ENCODE measurements at places on chromosomes 5 and 9.

DNA sequence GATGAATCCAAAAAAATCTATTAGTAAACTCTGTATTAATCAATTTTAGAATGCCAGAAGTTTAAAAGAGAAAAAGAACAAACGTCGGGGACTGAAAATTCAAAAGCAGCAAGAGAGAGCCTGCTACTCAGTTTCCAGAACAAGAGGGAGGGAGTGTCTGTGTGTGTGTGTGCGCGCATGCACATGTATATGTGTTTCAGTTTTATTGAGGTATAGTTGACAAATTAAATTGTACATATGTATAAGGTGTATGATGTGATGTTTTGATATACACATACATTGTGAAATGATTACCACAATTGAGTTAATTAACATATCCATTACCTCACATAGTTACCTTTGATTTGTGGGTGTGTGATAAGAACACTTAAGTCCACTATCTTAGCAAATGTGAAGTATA is 27.6 kb upstream of the GRAMD2B start:
- no peaks in the 10 kb centered on the region for H3K4me1 ChIP-seq
- no peak overlapping the region for H3K27ac ChIP-seq
- H3K27me3 ChIP-seq: no peaks in the 10 kb centered on the region
- no peak overlapping the region for H3K4me3 ChIP-seq
- H3K36me3 ChIP-seq: peaks cover 5% of the 10 kb centered on the region

GRCh38 chr5:73447530-73448462 is 781 bp downstream of the FOXD1 start:
- H3K4me3 ChIP-seq: peak overlapping the region; percentile 56
- H3K27me3 ChIP-seq: peaks cover 93% of the 10 kb centered on the region
- H3K27ac ChIP-seq: no peak overlapping the region
- H3K4me1 ChIP-seq: peaks cover 48% of the 10 kb centered on the region
- peak; percentile 66 for DNase-seq

DNA sequence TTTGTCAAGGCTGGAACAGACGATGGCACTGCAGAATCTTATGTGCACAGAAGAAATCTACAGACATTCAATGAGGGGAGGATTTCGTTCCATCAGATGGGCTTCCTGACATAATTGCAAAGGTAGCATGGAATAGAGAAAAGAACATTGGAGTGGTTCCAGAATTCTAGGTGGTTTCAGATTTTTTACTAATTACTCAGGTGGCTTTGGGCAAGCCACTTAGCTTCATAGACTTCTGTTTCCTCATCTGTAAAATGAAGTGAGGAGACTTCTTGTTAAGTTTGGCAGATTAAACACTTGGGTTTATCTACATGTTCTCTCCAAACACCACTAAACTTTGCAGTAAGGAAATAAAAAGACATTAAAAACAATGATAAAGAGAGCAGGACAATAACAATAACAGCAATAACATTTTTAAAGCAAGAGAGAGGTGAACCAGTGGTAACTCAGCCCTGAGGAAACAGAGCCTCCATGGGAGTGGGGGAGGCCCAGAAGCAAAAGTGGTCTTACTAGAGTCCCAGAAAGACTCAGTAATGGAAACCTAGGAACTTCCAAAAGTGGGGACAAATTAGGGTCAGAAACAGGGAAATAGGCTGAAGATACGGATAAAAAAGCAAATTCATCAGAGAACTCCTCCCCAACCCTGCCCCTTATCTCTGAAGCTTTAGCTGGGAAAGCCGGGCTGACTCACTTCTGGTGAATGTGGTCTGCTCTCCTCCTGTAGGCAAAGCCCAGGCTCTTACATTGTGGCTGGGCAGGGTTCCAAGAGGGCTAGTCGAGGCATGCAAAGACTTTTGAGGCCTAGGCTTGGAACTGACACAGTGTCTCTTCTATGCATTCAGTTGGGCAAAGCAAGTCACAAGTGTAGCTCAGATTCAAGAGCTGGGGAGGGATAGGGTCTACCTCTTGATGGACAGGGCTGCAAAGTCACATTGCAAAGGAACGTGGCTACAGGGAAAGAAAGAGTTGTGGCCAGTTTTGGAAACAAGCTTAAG is 11.8 kb upstream of the ACTBL2 start:
- H3K27ac ChIP-seq: no peak overlapping the region
- H3K4me3 ChIP-seq: no peak overlapping the region
- no peaks in the 10 kb centered on the region for H3K27me3 ChIP-seq
- no peak for DNase-seq
- H3K36me3 ChIP-seq: no peaks in the 10 kb centered on the region

DNA sequence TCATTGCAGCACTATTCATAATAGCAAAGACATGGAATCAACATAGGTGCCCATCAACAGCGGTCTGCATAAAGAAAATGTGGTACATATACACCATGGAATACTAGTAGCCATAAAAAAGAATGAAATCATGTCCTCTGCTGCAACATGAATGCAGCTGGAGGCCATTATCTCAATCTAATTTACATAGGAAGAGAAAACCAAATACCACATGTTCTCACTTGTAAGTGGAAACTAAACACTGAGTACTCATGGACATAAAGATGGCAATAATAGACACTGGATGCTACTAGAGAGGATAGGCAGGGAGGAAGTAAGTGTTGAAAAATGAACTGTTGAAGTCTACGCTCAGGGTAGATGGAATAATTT is 203.9 kb upstream of the CDH9 start:
- H3K27ac ChIP-seq: no peak overlapping the region
- H3K36me3 ChIP-seq: no peaks in the 10 kb centered on the region
- no peaks in the 10 kb centered on the region for H3K27me3 ChIP-seq
- no peak for DNase-seq

- H3K36me3 ChIP-seq: no peaks in the 10 kb centered on the region
- DNase-seq: no peak
- no peaks in the 10 kb centered on the region for H3K27me3 ChIP-seq
- no peak overlapping the region for H3K27ac ChIP-seq
Observed at GRCh38 chr5:148790545-148791333, 35.7 kb upstream of the ADRB2 start.

DNA sequence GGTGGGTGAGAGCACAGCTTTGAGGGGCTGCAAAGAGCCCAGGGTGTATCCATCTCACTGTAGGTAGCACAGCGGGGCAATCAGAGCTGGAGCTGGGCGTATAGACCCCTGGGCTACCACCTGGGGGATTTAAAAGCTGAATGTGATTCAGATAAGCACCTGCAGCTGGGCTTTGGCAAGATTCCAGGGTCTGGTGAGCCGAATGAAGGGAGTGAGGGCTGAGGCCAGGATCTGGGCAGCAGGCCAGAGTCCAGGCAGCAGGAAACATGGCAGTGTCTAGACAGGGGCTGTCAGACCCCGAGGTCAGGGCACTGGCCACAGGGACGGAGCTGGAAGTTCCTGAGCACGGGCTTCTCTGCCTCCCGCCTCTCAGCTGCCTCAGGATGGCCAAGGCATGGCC is 8.7 kb downstream of the ASS1 start:
- no peaks in the 10 kb centered on the region for H3K36me3 ChIP-seq
- no peak overlapping the region for H3K27ac ChIP-seq
- H3K4me3 ChIP-seq: no peak overlapping the region
- no peaks in the 10 kb centered on the region for H3K27me3 ChIP-seq
- DNase-seq: no peak
- H3K4me1 ChIP-seq: peaks cover 16% of the 10 kb centered on the region

DNA sequence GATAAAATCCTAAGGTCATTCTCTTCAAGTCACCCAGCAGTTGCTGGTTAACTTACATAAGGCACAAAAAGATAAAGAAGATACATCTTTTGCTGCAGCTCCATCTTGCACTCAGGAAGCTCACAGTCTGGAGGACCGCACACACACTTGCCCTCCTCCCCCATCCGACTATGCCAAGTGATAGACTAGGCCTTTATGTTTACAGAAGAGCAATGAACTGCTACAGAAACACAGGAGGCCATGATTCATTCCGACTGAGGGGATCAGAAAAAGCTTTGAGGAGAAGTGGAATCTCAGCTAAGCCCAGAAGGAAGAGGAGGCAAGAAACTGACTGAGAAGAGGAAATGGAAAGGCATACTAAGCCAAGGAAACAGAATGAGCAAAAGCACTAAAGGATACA is 17.4 kb downstream of the NRG2 start:
- H3K36me3 ChIP-seq: no peaks in the 10 kb centered on the region
- H3K27me3 ChIP-seq: peaks cover 25% of the 10 kb centered on the region
- DNase-seq: no peak
- no peaks in the 10 kb centered on the region for H3K4me1 ChIP-seq

- H3K27ac ChIP-seq: no peak overlapping the region
- DNase-seq: peak; percentile 14
- no peak overlapping the region for H3K4me3 ChIP-seq
- H3K36me3 ChIP-seq: no peaks in the 10 kb centered on the region
- peaks cover 13% of the 10 kb centered on the region for H3K4me1 ChIP-seq
Observed at GRCh38 chr5:144697847-144698262, 527.2 kb downstream of the KCTD16 start.

- peak; percentile 92 for DNase-seq
- no peaks in the 10 kb centered on the region for H3K36me3 ChIP-seq
- H3K27ac ChIP-seq: no peak overlapping the region
- peak overlapping the region; percentile 56 for H3K4me3 ChIP-seq
Observed at GRCh38 chr5:159106569-159107282, 7.0 kb upstream of the EBF1 start.

DNA sequence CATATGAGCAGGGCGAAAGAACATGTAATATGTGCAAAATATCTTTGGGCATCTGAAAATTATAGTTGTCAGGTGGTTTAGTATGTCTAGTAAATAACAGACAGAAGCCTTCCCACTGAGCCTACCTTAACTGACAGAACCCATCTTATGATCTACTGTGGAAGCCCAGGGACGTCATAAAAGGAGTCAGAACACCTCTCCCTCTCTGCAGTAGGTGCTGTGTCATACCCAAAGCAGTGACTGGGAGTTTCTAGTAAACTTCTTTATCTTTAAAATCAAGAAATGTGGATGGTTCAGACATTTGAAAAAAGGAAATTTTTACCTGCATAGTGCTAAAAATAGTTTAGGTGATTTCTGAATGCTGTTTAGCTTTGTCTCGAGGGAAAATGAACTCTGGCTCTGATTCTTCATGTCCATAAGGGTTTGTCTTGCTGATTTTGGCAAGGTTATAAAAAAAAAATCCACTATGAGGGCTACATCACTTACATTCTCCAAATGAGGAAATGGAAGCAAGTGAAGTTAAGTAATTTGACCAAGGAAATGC is 104.0 kb downstream of the NUDT12 start:
- no peaks in the 10 kb centered on the region for H3K4me1 ChIP-seq
- no peak overlapping the region for H3K4me3 ChIP-seq
- no peak overlapping the region for H3K27ac ChIP-seq
- no peaks in the 10 kb centered on the region for H3K36me3 ChIP-seq
- DNase-seq: no peak

GRCh38 chr5:66769030-66769733 is 173.0 kb downstream of the MAST4 start:
- H3K36me3 ChIP-seq: no peaks in the 10 kb centered on the region
- no peak for DNase-seq
- H3K27me3 ChIP-seq: no peaks in the 10 kb centered on the region
- H3K27ac ChIP-seq: no peak overlapping the region
- no peak overlapping the region for H3K4me3 ChIP-seq
- no peaks in the 10 kb centered on the region for H3K4me1 ChIP-seq

DNA sequence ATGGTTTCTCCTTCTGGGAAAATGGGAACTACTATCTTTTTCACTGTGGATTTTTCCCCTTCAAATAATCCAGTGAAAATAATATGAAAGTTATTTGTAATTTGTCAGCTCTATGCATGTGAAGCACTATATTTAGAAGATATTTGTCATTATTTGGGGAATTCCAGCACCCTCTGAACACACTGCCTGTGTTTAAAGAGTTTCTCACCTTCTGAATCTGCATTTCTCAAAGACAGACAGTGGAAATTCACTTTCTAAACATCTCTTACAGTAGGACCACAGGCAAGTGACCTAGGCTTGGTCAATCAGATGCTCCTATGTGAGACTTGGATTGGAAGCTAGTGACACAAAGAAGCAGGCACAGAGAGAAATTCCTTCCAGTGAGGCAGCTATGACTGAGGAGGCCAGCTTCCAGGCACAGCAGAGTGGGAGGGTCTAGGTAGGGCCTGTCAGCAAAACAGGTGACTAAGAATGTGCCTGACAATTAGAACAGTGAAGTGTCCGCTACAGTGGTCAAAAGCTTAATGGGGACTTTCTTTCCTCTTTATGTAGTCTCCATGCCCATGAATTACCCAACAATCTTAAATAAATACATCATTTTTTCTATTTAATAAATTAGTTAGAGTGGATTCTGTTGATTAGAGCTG is 167.2 kb downstream of the HMHB1 start:
- no peak overlapping the region for H3K27ac ChIP-seq
- H3K27me3 ChIP-seq: no peaks in the 10 kb centered on the region
- H3K4me3 ChIP-seq: no peak overlapping the region

- H3K27me3 ChIP-seq: no peaks in the 10 kb centered on the region
- no peaks in the 10 kb centered on the region for H3K4me1 ChIP-seq
- no peaks in the 10 kb centered on the region for H3K36me3 ChIP-seq
- no peak overlapping the region for H3K27ac ChIP-seq
Observed at GRCh38 chr9:129656795-129657390, 8.6 kb upstream of the PRRX2 start.

DNA sequence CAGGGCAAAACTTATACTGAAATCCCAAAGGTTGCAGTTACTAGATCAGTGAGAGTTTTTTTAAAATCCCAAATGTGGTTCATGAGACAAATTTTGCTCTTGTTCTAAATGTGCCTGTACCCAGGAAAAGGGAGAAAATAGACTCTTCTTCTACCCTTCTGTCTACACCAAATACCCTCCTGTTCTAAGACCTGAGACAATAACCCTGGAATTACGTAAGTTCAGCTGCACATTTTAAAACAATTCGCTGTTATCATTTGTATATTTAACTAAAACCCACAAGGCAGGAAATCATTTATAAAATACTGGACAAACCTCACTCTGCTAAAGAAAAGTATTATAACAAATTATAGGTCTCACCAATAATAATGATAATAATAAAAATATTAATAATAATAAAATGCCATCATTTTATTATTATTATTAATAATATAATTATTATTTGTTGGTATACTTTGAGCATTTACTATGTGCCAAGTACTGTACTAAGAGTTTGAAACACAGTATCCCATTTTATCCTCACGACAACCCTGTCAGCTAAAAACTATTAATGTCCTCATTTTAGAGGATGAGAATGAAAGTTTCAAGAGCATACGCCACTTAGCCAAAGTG is 49.8 kb upstream of the AFAP1L1 start:
- no peaks in the 10 kb centered on the region for H3K4me1 ChIP-seq
- no peak overlapping the region for H3K4me3 ChIP-seq
- H3K27ac ChIP-seq: no peak overlapping the region
- no peaks in the 10 kb centered on the region for H3K36me3 ChIP-seq

- DNase-seq: no peak
- H3K36me3 ChIP-seq: no peaks in the 10 kb centered on the region
- H3K27me3 ChIP-seq: no peaks in the 10 kb centered on the region
- H3K4me3 ChIP-seq: no peak overlapping the region
- no peaks in the 10 kb centered on the region for H3K4me1 ChIP-seq
- H3K27ac ChIP-seq: no peak overlapping the region
Observed at GRCh38 chr5:61232490-61233050, 70.3 kb upstream of the SMIM15 start.

DNA sequence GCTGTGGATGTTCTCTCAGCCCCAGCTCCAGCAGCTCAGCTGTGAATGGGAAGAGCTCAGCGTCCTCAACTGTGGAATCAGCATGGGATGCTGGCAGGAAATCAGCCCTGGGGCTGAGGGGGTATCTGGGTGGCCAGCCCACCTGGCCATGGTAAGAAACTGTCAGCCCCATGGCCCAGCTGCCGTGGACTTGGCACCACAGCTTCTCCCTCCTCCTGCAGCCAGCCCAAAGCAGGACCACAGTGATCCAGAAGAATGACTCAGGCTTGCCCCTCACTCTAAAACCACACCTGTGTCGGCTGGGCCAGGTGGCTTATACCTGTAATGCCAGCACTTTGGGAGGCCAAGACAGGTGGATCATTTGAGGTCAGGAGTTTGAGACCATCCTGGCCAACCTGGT is 48.0 kb downstream of the SAR1B start:
- H3K36me3 ChIP-seq: no peaks in the 10 kb centered on the region
- no peak for DNase-seq
- no peak overlapping the region for H3K4me3 ChIP-seq
- H3K27me3 ChIP-seq: no peaks in the 10 kb centered on the region
- H3K4me1 ChIP-seq: peaks cover 3% of the 10 kb centered on the region

Measured in GM23338 (cell line).